Activated T-cell treated with anti-CD3 and anti-CD28 coated beads, Interleukin-2, amount 50 U/mL, for 4 hours (primary cell): ENCODE measurements at places on chromosomes 2 and 18. TPM values are rescaled to one million over a fixed set of nuclear protein-coding genes. Genes with fewer than 3 reads are reported as not detected.

- DNase-seq, result no peak
These were observed 195.2 kb downstream of the SLC8A1 start for GRCh38 chr2:40256649-40257048.

DNA sequence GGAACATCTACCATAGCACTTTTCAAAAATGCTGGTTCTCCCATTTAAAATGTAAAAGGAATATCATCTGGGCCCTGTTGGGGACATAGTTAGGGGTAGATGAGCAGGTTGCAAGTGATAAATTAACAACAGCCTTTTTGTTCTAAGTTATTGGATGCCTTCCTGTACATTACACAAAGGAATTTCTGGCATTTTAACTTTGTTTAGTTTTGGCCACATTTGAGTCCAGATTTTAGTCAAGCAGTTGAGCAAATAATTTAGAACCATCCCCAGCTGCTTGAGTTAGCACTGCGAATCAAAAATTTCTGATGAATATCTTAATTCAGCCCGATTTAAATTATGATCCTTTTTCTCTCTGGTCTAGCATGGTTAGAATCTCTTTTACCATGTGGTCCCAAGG is 124.4 kb downstream of the TTC27 start:
- DNase-seq, result no peak

GRCh38 chr2:100821255-100821910 is 1.4 kb downstream of the NPAS2 start:
- no peak for DNase-seq

GRCh38 chr2:7264791-7265190 is 347.6 kb downstream of the RNF144A start:
- no peak for DNase-seq

DNA sequence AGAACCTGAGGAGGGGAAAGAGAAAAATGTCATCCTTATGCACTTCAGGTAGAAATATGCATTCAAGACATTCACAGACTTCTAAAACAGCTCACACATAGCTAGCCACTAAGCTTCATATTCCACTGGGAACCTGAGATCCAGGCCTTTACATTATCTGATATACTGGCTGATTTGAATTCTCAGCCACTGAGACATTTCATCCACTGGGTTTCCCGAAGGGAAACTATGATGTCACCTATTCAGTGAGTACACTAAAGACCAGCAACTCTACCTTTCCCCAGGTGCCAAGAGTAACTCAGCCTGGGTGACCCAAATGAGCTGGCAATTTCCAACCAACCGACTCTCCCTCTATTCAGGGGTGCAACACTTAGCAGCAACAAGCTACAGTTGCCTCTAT is 21.7 kb upstream of the SP100 start:
- DNase-seq, result no peak

DNA sequence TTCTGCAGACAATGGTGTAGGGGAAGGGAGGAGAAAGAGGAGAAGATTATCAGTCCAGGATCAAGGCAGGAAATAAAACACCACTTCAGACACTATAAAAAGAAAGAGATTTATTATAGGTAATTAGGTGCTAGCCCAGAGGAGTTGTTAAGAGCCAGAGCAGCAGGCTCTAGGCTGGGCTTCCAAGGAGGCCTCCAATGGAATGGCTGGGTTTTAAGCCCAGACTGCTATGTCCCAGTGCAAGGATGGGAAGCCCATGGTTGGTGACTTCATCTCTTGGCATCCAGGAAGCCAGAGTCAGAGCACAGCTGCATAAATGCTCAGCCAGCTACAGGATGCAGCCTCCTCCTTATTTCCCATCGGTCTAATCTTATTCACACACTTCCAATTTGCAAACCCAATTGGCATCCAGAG is 95.6 kb downstream of the LAMA3 start:
- no peak for DNase-seq

GALNT13 gene
- total RNA-seq, result not detected

ALPI gene
- not detected for total RNA-seq

- DNase-seq, result no peak
These were observed 25.2 kb downstream of the PTRHD1 start for GRCh38 chr2:24768013-24768412.

GRCh38 chr2:147045113-147045512 is 799.7 kb upstream of the ACVR2A start:
- peak; percentile 23 for DNase-seq

- no peak for DNase-seq
These were observed 160.2 kb downstream of the NCK2 start for GRCh38 chr2:105904938-105905337.

- no peak for DNase-seq
These were observed 72.5 kb upstream of the LRRTM1 start for GRCh38 chr2:80377071-80377470.

MSTN gene
- not detected for total RNA-seq

DNA sequence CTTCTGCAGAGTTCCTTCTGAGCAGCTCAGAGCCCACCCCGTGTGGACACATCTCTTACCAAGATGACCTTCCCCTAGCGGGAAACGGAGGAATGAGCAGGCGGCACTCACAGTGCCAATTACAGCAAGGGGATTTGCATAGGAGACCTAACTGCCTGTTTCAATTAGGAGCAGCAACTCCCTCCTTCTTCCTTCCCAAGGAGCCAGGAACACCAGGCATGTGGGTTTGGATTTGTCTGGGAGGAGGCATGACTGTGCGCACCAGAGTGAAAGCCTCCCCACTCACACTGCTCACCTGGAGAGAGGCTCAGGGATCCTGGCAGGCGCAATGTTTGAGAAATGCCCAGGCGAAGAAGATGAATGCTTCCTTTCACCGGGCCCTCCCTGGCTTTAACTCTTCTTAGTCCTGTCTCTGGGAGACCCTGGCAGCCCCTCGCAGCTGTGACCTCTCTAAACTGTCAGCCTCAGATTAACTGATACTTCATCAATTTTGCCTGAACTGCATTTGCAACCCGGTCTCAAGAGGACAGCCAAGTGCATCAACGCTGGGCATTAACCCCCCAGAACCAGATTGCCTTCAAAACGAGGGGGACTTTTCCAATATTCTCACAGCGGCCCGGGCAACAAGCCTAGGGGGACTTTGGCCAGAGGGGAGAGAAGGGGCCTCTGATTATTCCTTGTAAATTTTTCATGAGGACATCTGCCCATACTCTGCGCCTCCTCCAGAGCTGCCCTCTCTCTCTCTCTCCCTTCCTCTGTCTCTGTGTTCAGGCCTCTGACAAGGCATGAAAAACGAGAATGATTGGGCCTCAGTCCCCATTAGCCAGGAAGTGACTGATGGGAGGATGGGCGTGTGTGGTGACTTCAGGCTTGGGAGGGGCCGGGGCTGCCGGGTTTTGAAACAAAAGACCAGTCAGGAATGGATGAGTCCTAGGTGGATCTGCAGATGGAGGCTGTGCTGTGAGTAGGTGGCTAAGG is 93.8 kb downstream of the CMPK2 start:
- DNase-seq, result no peak

ERICH2 gene
- total RNA-seq, result not detected

ZNF892 gene
- 2.6 TPM for total RNA-seq

CNGA3 gene
- total RNA-seq, result not detected

ZBTB7C gene
- total RNA-seq, result not detected

- no peak for DNase-seq
These were observed 98.3 kb downstream of the FMNL2 start for GRCh38 chr2:152433289-152433688.

- DNase-seq, result no peak
These were observed 28.9 kb upstream of the CCNYL1 start for GRCh38 chr2:207682557-207682956.

DNA sequence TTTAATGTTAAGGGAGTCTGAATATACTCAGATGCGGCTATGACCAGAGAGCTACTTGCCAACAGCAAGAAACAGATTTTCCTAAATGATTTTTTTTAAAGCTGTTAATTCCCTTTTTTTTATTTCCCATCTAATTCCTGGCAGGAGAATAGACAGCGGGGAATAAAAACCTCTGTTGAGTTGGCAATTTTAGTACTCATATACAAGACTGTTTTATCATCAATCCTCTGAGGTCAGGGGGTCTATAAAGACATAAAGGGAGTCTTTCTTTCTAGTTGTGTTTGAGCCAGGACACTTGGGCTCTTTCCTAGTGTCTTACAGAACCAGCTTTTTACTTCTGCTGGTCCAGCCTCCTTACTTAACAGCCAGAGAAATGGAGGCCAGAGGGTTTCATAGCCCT is 29.4 kb downstream of the MAIP1 start:
- DNase-seq, result no peak

DNA sequence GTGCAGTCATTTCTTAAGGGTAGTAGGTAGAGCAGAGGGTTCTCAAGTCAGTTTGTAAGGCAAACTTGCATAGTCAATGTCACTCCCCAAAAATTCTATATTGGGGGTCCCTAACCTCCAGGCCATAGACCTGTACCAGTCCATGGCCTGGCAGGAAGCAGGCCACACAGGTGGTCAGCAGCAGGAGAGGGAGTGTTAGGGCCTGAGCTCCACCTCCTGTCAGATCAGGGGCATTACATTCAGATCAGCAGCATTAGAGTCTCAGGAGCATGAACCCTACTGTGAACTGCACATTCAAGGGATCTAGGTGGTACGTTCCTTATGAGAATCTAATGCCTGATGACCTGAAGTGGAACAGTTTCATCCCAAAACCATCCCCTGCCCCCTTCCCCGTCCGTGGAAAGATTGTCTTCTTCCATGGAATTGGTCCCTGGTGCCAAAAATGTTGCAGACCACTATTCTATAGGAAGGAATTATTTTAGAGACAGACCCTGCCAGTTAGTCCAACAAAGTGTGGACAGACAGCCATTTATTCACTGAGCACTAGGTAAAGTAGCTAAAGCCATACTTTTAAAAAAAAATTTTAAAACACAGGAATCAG is 6.7 kb downstream of the COA5 start:
- DNase-seq, result no peak

DNA sequence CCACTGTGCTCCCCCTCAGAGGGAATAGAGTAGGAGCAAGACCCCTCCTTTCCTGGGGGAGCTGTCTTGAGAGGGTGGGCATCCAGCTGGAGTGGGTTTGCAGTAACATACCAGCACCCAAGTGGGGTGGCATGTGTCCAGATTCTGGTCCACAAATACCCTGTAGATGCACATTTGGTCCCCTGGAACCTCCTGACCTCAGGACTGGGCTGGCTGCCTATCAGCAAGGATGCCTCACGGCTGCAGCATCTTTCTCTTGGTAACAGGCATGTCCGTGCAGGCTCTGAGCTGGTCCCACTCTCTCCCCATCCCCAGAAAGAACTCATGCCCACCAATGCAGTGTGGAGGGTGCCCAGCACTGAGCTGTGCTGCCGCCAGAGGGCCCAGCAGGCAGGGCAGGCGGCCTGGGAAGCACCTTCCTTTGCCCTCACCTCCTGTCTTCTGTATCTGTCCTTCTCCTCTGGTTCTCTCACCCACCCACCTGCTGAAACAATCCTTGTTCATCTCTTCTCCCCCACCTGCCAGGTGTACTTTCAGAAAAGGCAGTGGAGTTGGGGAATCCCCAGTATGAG is 47.4 kb downstream of the ITGB1BP1 start:
- DNase-seq, result no peak

DNA sequence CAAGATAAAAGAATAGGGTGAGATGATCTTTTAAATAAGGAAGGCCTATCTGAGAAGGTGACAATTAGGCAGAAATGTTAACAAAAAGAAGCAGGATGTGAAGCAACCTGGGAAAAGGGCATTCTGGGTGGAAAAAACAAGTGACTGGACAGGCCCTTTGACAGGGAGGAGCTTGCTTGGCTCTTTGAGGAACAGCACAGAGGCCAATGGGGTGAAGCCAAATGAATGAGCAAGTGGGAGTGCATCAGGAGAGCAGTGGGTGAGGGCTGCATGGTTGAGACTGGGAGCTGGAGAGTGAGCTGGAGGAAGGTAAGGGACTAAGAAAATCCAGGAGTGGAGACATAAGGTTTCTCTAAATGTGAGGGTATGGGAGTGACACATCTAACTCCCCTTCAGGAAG is 126.9 kb downstream of the TDRD15 start:
- DNase-seq, result no peak

GRCh38 chr18:74420926-74421325 is 36.2 kb downstream of the DIPK1C start:
- DNase-seq, result no peak

TBC1D8 gene
- 0.68 TPM for total RNA-seq

- DNase-seq, result no peak
These were observed 26.0 kb downstream of the SH3YL1 start for GRCh38 chr2:237878-238277.

- DNase-seq, result no peak
These were observed 126.8 kb downstream of the OSR1 start for GRCh38 chr2:19231625-19232024.

ANKMY1 gene
- total RNA-seq, result 17.2 TPM

DNA sequence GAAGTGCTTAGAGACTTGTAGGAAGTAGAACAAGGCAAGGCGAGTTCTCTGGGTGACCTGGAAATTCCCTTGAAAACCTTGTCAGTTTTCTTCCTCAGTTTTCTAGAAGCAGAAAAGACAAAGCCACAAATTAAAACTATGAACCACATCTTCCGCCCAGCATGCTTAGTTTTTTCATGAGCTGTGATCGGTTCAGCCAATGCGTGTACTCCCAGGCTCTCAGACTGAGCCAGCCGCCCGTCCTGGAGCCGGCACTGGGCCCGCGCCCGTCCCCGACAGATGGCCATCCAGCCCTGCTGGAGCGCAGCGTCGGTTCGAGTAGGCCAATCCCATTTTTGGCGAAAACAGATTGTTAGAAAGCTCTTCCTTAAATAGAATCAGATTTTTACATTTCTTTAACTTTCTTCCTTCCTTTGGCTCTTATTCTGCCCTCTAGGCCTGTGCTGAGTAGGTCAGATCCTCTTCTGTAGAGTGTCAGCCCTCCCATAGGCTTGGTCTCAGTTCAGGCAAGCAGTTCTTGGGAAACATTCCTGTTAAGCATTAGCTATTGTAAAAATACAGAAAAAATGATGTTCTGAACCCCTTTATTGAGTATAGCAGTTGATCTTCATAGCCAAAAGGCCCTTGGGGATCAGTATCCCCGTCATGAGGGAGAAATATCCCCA is 112.5 kb downstream of the NCK2 start:
- peak; percentile 32 for DNase-seq

CD226 gene
- total RNA-seq, result 129 TPM

DNA sequence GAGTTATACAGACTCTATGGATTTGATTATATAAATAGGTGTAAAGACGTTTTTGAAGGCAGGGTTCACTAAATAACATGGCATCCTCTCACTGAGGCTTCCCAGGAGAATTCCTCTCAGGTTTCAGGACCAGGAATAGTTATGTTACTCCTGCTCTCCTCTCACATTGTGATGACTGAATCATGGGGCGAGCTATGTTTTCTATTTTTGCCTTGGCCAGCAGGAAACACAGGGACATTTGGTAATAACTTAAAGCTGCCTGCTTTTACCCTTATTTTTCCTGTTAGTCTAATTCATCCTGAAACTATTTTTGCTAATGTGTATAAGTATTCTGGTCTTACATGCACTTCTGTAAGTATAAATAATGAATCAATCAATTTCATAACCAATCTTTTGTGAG is 115.3 kb upstream of the ITGB6 start:
- no peak for DNase-seq

ABCG8 gene
- 0.05 TPM for total RNA-seq

GPR75 gene
- 2.4 TPM for total RNA-seq

- DNase-seq, result no peak
These were observed 60.1 kb upstream of the RBBP8 start for GRCh38 chr18:22872900-22873537.

CCDC102B gene
- total RNA-seq, result 1.3 TPM

GRCh38 chr18:2104620-2105462 is 466.5 kb downstream of the METTL4 start:
- peak; percentile 14 for DNase-seq
